ENCODE measurements at places on chromosomes 16 and 17. TPM values are rescaled to one million over a fixed set of nuclear protein-coding genes. Genes with fewer than 3 reads are reported as not detected.

DNA sequence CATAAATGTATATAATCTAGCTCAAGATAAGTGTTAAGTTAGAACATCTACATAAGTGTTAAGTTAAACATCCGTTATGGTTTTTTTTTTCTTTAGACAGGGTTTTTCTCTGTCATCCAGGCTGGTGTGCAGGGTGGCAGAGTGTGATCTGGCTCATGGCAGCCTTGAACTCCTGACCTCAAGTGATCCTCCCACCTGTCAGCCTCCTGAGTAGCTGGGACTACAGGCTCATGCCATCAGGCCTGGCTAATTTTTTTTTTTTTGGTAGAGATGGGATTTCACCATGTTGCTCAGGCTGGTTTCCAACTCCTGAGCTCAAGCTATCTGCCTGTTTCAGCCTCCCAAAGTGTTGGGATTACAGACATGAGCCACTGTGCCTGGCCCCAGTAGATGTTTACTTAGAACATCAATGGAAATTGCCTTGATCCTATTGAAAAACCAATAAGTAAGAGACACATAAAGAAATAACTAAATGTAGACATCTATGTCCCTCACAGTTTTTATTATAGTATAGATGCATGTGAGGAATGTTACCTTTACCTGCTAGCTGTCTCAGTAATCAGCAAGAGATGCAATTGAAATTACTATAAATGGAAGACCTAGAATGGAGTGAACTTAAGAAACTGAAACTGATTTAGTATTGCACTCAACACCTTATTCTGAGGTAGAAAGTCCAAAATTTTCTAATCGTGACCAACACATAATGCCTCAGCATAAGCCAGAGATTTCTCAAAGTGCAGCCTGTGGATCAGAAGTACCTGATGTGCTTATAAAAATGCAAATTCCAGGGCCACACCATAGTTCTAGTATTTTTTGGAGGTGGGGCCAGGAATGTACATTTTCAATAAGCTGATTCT lies 5.5 kb upstream of the FAM20A start:
- DNase-seq, result no peak

DNA sequence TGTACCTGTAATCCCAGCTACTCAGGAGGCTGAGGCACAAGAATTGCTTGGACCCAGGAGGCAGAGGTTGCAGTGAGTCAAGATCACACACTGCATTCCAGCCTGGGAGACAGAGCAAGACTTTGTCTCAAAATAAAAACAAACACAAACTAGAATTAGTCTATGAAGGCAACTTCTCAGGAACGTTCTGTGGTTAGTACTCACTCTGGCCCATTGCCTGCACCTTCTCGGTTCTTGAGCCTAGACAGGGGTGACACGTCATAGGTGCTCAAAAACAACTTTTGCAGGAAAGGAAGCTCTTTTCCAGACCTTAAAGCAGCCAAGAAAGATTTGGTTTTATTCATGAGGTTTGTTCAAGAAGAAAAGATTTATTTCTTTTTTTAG lies 22.3 kb upstream of the CNOT1 start:
- DNase-seq, result peak; percentile 33

GRCh38 chr17:49298371-49298976 lies 63.6 kb downstream of the ZNF652 start:
- DNase-seq, result no peak

DNA sequence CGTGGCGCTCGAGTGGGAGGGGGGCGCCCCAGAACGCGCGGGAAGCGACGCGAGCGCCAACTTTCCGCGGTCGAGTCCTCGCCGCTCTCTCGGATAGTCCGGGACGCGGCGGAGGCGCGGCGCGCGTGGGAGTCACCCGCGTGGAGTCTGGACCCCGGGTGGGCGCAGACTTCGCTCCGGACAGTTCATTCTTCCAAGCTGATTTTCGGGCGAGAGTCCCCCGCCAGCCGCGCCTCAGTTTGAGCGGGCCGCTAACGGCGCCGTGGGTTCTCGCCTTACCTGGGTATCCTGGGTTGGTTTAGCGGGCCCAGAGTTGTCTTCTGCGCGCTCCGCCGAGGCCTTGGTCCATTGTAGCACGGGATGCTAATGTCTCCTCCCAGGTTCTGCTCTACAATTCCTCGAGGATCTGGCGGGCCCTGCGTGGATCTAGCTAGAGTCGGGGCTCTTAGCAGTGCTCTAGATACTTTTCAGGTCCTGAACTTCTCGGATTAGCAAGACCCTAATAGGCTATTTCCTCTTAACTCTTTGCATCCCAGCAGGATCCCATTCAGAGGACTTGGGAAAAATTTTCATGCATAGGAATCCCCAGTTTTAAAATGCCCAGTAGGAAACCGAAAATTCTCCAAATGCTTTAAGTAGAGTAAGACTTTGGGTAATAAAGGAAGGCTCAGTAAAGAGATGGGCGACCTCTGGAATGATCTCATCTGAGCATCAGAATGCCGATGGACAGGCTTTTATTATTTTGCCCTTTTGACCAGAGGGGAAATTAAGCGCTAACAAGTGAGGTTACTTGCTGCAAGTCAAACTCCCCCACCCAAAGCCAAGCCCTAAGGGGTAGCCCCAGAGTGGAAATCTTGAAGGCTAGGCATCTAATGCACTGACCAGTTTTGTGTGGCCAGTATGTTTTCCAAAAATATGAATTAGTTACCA lies 537 bp upstream of the GJC1 start:
- no peak for DNase-seq

DNA sequence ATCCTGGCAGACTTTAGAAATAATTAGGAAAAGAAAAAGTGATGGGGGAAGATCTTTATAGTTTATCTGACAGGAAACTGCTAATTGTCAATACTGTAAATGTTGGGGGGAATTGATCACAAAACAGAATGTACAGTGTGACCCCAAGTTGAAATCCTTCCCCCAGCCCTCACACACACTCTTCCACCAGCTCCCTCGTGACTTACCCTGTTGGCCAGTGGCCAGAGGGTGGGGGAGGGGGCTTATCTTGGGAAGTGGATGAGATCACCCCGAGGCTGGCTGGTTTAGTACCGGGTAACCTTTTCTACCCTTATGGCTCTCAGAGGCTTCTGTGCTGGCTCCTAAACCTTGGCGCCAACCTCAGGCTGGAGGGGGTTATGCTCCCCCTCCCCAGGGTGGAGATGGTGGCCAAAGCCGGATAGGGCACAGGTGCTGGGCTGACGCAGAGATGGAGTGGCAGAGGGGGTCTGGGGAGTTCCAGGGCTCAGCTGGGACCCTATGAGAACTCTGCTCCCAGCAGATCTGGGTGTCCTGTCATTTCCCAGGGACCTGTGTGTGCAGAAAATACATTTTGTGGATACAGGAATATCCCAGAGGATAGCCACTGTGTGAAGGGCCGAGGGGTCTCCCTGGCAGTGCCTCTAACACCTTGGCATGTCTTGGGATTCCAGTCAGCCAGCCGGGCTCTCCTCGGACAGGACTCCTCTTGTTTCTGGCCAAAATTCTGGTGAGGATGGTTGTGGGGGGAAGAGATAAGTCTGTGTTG lies 18.6 kb downstream of the CDH16 start:
- peak; percentile 84 for DNase-seq

GRCh38 chr17:31609996-31610910 lies 218.8 kb downstream of the RAB11FIP4 start:
- DNase-seq, result no peak

The CPHXL2 gene
- total RNA-seq, result not detected

GRCh38 chr17:31320791-31321190 lies 631 bp downstream of the EVI2A start:
- DNase-seq, result peak; percentile 54

The RCVRN gene
- total RNA-seq, result not detected

DNA sequence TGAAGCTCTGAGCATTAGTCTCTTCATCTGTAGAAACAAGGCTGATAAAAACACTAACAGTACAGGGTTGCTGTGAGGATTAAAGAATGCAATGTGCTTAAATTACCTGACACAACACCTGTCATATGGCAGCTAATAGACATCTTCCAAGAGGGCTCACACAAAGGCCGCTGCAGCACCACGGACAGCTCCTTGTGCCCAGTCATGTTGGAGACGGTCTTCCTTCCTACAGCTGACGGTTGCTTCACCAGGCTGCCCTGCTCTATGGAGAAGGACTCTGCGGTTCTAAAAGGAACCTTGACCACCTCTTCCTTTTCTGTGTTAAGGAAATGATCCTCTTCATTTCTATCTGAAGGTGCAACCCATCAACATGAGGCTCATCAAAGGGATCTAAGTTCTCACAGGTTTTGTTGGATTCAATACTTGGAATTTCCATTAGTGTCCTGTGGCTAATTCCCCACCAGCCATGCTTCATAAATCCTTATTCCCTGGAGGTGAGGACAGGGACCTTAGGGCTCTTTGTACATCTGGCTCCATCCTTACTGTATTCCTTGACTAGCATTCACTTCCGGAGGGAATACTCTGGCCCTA lies 138.9 kb upstream of the CES5A start:
- DNase-seq, result no peak
